ENCODE measurements at places on chromosomes 4 and X.

DNA sequence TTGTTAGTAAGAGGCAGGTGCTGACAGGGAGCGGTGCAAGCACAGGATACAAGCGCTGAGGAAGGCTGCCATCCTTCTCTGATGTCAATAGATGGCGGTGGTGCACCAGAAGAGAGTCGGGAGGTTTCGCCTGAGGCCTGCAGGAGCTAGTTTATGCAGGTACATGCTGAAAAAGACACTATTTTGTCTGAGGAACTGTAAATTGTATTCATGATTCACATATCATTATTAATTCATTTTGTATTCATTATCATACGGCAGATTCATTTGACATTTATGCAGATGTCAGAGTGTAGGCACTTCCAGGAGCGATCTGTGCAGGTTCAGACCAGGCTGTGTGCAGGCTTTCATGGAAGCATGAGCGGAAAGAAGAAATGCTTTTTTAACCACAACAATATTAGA lies 824.0 kb downstream of the STIM2 start:
- DNase-seq = no peak

GRCh38 chr4:57162499-57163019 lies 52.4 kb upstream of the IGFBP7 start:
- no peak for DNase-seq

DNA sequence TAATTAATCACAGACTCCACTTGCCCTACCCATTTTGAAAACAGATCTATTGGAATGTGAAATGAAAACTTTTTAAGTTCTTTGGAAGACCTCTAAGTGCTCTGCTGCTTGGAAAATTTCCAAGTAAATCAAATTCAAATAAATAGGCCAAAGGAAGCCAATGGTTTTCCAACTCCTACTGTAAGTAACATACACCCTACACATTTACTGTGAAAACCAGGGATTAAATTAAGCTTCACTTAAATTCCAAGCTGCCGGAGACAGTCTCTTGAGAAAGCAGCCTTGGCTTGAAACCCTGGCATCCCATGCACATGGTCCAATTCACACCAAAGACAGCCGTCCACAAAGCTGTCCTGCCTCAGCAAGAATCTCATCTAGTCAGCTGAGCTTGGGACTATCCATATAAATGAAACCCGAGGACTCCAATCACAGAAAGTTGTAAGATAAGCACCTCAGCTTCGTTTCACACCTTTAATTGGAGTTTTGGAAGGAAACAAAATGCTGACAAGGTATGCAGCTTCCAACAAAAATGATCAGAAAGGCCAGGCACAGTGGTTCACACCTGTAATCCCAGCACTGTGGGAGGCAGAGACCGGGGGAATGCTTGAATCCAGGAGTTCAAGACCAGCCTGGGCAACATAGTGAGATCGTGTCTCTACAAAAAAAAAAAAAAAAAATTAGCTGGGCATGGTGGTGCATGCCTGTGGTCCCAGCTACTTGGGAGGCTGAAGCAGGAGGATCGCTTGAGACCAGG lies 88.6 kb downstream of the APBB2 start:
- DNase-seq = no peak

DNA sequence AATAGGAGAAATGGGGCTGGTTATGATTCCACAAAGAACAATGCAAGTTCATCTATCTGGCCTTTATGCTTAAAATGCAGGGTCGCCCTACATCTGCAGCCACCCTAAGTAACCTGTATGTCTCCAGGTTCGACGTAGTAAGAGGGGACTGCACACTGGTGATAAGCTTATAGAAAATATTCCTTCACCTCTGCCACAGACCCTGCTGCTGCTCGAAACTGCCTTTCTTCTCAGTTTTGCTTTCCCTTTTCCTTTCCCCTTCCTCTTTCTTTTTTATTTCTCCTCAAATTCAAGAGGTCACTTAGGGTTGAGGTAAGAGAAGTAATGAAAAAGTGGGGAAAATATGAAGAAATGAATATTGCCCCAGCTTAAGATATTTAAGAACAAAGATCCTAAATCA lies 123.5 kb downstream of the DCHS2 start:
- DNase-seq = no peak

- DNase-seq = no peak
Measured at GRCh38 chr4:70603856-70604255, 11.8 kb downstream of the AMBN start.

GRCh38 chrX:3094261-3094660 lies 53.0 kb downstream of the ARSF start:
- no peak for DNase-seq

DNA sequence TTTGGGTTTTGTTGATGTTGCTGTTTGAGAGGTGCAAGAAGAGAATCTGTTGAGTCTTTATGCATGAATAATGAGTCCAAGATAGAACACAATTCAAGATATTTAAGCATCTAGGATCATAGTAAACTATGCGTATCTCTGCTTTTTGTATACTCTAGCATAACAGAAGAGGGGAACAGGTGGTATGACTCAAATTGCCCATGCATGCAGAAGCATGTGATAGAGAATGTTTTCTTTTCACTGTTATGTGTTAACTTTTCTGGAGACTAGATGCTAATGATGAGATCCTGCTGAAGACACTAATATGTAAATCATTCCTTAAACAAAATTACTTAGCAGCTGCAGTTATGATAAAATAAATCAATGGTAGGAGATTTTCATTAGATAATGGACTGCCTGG lies 165.3 kb upstream of the FTHL17 start:
- DNase-seq = no peak

DNA sequence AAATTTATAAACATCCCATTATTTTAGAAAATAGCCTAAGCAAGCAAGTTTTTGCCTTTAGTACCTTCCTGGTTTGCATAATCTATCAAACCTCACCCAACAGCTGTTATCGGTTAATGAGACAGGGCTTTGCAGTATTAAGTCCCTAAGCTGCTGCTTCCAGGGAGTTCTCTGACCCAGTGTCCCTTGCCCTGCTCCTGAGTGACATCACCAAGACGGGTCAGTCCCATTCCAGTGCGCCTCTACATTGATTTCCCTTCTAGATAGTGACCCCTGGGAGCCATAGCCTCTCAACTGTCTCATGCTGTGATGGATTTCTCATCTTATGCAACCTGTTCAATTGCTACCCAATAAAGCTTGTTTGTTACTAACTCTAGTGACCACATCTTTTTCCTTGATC lies 410.4 kb downstream of the SPOCK3 start:
- no peak for DNase-seq

DNA sequence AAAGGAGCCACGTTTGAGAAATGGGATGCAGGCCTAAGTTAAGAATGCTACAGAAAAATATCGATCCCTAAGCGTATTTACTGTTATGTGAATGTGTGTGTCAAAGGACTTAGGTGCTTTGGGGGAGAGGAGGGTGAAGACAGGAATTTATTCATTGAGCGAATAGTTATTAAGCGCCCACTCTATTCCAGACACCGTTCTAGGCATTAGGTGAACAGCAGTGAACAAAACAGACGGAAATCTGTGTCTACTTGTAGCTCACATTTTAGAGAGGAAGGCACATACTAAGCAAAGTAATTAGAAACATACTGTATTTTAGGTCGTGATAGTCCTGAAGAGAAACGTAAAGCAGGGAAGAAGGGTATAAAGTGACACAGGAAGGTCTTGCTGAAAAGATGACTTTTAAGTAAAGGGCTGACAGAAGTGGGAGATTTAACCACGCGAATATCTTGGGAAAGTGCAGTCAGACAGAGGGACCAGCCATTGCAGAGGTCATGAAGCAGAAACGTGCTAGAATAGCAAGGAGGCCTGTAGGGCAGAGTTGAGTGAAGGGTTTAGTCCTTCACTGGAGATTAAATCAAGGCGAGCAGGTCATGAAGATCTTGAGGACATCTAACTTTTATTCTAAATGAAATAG lies 541 bp downstream of the AIMP1 start:
- DNase-seq = no peak
